Activated naive CD4-positive, alpha-beta T cell treated with anti-CD3 and anti-CD28 coated beads for 36 hours (primary cell): ENCODE measurements at places on chromosomes 12 and 14. TPM values are rescaled to one million over a fixed set of nuclear protein-coding genes. Genes with fewer than 3 reads are reported as not detected.

- no peak overlapping the region for H3K4me3 ChIP-seq
- DNase-seq: no peak
- no peak overlapping the region for H3K27ac ChIP-seq
- H3K36me3 ChIP-seq: no peaks in the 10 kb centered on the region
- no peaks in the 10 kb centered on the region for H3K4me1 ChIP-seq
Measured at GRCh38 chr12:85662207-85662602, 174.0 kb downstream of the RASSF9 start.

- H3K27me3 ChIP-seq: peaks cover 18% of the 10 kb centered on the region
- no peaks in the 10 kb centered on the region for H3K4me1 ChIP-seq
- no peak overlapping the region for H3K4me3 ChIP-seq
- no peak overlapping the region for H3K27ac ChIP-seq
- DNase-seq: no peak
Measured at GRCh38 chr12:13745111-13745860, 236.1 kb downstream of the GRIN2B start.

GRCh38 chr12:126742241-126742641 lies 1524.7 kb upstream of the TMEM132C start:
- DNase-seq: no peak
- no peak overlapping the region for H3K27ac ChIP-seq
- H3K4me3 ChIP-seq: no peak overlapping the region
- H3K36me3 ChIP-seq: no peaks in the 10 kb centered on the region
- no peaks in the 10 kb centered on the region for H3K4me1 ChIP-seq
- H3K27me3 ChIP-seq: no peaks in the 10 kb centered on the region

GRCh38 chr14:103693515-103693914 lies 21.7 kb downstream of the XRCC3 start:
- H3K27ac ChIP-seq: no peak overlapping the region
- H3K4me1 ChIP-seq: peaks cover 2% of the 10 kb centered on the region
- DNase-seq: no peak

GRCh38 chr14:104576232-104576969 lies 3.2 kb upstream of the C14orf180 start:
- H3K4me3 ChIP-seq: no peak overlapping the region
- H3K36me3 ChIP-seq: no peaks in the 10 kb centered on the region
- DNase-seq: no peak
- no peak overlapping the region for H3K27ac ChIP-seq

GRCh38 chr12:14923944-14924343 lies 14.4 kb downstream of the ERP27 start:
- H3K4me3 ChIP-seq: no peak overlapping the region
- H3K36me3 ChIP-seq: peaks cover 7% of the 10 kb centered on the region
- DNase-seq: no peak
- H3K27ac ChIP-seq: no peak overlapping the region

DNA sequence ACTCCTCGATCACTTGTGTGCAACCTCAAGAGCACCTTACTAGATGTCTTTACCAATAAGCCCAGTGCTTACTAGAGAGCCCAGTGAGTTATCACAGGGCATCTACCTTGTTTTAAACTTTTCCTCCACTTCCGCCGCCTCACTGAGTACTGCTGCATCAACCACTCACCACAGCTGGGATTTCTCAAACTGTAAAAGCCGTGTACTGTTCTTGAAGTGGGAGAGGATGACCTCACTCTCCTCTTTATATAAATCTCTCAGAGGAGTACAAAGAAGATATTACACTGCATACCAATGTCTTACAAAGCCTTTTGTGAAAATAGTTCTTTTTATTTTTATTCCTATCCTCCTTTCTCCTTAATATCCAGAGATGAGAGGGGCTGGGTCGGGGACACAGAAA lies 94.1 kb downstream of the PLCZ1 start:
- DNase-seq: no peak
- no peak overlapping the region for H3K27ac ChIP-seq
- H3K4me3 ChIP-seq: no peak overlapping the region
- H3K36me3 ChIP-seq: no peaks in the 10 kb centered on the region

DNA sequence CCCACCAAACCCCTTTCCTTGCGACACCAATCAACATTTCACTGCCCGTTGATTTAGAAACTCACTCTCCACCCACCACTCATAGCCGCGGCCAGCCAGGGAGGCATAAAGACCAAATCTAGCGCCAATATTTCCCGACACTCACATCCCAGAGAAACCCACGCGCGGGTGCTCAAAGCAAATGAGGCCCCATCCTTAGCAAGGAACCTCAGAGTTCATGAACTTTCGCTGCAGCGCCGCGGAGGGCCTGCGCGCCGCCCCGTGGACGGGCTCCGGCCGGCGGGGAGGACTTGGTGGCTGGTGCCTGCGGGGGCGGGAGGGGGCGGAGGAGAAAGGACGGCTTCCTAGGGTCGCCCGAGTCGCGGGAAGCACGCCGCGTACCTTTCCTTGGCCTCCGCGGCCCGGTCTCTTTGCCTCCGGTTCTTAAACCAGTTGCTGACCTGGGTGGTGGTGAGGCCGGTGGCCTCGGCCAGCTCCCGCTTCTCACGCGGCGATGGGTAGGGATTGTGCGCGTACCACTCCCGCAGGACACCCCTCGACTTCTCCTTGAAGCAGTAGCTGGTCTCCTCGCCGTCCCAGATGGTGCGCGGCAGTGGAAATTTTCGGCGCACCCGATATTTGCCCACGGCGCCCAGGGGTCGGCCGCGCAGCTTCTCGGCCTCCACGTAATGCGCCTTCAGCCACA lies 886 bp downstream of the SIX1 start:
- H3K27me3 ChIP-seq: peaks cover 86% of the 10 kb centered on the region
- H3K27ac ChIP-seq: no peak overlapping the region
- no peak for DNase-seq
- peaks cover 50% of the 10 kb centered on the region for H3K4me1 ChIP-seq
- peak overlapping the region; percentile 38 for H3K4me3 ChIP-seq

GRCh38 chr14:80395031-80395430 lies 183.7 kb upstream of the DIO2 start:
- H3K4me3 ChIP-seq: no peak overlapping the region
- H3K27ac ChIP-seq: no peak overlapping the region
- no peaks in the 10 kb centered on the region for H3K27me3 ChIP-seq
- H3K36me3 ChIP-seq: no peaks in the 10 kb centered on the region

GRCh38 chr14:93926873-93927799 lies at the start of gene FAM181A:
Gene FAM181A (plus strand): TSS chr14:93927344. CDS start chr14:93928286, 942 bp downstream.
- H3K27me3 ChIP-seq: no peaks in the 10 kb centered on the region
- H3K27ac ChIP-seq: no peak within 1 kb of the TSS
- H3K36me3 ChIP-seq: no peaks in the 10 kb centered on the region
- no peaks in the 10 kb centered on the region for H3K4me1 ChIP-seq
- DNase-seq: no peak

GRCh38 chr12:49033611-49034285 lies 15.2 kb upstream of the PRKAG1 start:
- H3K4me3 ChIP-seq: no peak overlapping the region
- H3K36me3 ChIP-seq: peaks cover 16% of the 10 kb centered on the region
- H3K27ac ChIP-seq: no peak overlapping the region

DNA sequence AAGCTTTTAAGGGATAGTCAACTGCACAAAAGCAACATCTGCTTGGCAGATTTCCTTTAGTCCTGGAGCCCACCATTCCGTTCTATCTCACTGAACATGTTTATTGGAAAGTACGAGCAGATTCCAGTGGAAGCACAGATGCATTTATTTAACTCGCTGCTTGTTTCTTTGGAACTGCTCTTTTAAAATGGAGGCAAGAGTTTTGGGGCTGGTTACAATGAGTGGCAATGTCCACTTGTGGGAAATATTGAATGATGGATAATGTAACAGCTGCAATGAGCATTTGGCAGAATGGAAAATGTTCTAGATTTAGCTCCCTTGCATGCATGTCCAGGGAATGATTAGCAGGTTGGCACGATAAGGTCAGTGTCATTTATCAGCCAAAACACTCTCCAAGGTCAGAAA lies 163.0 kb downstream of the ATP23 start:
- no peak for DNase-seq
- no peaks in the 10 kb centered on the region for H3K27me3 ChIP-seq
- H3K4me3 ChIP-seq: no peak overlapping the region
- H3K36me3 ChIP-seq: no peaks in the 10 kb centered on the region

DNA sequence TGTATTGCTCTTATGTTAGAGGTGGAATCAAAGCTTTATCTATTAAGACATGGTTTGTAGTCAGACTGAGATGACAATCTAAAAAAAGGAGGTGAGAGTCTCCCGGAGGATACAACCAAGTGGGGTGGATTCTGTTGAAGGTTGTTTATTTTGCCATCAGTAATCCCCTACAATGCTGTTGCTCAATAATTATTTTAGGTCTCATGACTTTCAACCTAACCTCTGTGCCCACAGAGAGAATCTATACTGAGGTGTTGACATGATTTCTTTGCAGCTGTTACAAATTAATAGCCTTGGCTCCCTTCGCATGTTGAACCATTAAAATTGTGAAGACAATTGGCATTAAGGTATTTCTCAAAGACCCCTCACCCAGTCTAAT lies 28.7 kb upstream of the FOS start:
- H3K4me1 ChIP-seq: peaks cover 54% of the 10 kb centered on the region
- H3K4me3 ChIP-seq: no peak overlapping the region
- H3K36me3 ChIP-seq: no peaks in the 10 kb centered on the region
- peak overlapping the region; percentile 66 for H3K27ac ChIP-seq
- DNase-seq: no peak

GRCh38 chr14:53152184-53152886 lies 788 bp downstream of the DDHD1 start:
- H3K4me3 ChIP-seq: peak overlapping the region; percentile 100
- no peaks in the 10 kb centered on the region for H3K27me3 ChIP-seq
- peaks cover 43% of the 10 kb centered on the region for H3K4me1 ChIP-seq
- peaks cover 13% of the 10 kb centered on the region for H3K36me3 ChIP-seq

DNA sequence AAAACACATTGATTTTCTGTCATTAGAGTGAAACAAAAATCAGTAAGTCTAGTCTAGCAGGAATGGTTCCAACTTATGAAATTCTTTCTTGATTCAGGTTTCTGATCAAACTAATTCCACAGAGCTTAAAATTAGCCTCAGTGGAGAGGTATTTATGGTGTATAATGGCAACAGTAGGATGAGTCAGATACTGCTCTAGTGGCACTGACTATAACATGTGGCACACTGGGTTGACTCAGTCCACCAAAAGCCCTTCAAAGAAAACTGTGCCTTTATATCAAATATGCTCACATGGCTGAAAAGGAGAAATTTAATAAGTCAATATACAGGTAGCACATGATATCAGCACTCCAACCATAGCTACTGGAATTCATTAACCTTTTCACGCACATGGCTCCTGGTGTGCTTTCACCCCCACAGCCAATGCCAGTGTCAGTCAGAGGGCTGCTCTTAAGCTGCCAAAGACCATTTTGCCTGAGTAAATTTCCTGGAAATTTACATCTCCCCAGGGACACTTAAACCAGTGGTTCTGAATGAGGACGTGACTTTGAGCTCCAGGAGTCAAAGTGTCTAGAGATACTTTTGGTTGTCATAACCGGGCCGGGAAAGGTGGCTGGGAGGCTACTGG lies 21.7 kb upstream of the CATSPERB start:
- no peaks in the 10 kb centered on the region for H3K27me3 ChIP-seq
- DNase-seq: no peak
- H3K36me3 ChIP-seq: no peaks in the 10 kb centered on the region
- no peak overlapping the region for H3K27ac ChIP-seq
- H3K4me3 ChIP-seq: no peak overlapping the region
- no peaks in the 10 kb centered on the region for H3K4me1 ChIP-seq

DNA sequence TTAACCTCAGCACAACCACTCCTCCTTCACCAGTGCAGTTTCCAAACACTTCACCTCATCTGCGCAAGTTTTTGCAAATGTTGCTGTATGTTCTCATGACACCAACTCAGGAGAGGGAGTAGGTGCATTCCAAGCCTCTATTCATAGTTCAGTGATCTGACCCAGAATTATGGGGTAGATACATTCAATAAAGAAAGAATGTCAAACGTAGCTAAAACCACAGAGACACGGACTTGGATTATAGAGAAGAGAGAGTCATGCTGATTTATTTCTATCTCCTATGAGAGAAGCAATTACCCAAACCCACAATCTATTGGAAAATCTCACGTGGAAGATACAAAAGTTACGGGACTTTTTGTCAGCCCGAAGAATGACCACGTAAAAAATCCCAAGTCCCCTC lies 1006.0 kb upstream of the TMEM132C start:
- no peak for DNase-seq
- peaks cover 11% of the 10 kb centered on the region for H3K27me3 ChIP-seq
- no peaks in the 10 kb centered on the region for H3K4me1 ChIP-seq
- no peak overlapping the region for H3K27ac ChIP-seq
- no peaks in the 10 kb centered on the region for H3K36me3 ChIP-seq

GRCh38 chr14:96117101-96117897 lies 78.1 kb downstream of the C14orf132 start:
- H3K27ac ChIP-seq: no peak overlapping the region
- no peaks in the 10 kb centered on the region for H3K36me3 ChIP-seq
- H3K27me3 ChIP-seq: no peaks in the 10 kb centered on the region
- H3K4me3 ChIP-seq: no peak overlapping the region
- peak; percentile 28 for DNase-seq

- H3K27ac ChIP-seq: peak overlapping the region; percentile 39
- no peak for DNase-seq
- H3K4me3 ChIP-seq: peak overlapping the region; percentile 20
- no peaks in the 10 kb centered on the region for H3K27me3 ChIP-seq
Measured at GRCh38 chr12:110733900-110734299, 8.8 kb downstream of the PPP1CC start.

DNA sequence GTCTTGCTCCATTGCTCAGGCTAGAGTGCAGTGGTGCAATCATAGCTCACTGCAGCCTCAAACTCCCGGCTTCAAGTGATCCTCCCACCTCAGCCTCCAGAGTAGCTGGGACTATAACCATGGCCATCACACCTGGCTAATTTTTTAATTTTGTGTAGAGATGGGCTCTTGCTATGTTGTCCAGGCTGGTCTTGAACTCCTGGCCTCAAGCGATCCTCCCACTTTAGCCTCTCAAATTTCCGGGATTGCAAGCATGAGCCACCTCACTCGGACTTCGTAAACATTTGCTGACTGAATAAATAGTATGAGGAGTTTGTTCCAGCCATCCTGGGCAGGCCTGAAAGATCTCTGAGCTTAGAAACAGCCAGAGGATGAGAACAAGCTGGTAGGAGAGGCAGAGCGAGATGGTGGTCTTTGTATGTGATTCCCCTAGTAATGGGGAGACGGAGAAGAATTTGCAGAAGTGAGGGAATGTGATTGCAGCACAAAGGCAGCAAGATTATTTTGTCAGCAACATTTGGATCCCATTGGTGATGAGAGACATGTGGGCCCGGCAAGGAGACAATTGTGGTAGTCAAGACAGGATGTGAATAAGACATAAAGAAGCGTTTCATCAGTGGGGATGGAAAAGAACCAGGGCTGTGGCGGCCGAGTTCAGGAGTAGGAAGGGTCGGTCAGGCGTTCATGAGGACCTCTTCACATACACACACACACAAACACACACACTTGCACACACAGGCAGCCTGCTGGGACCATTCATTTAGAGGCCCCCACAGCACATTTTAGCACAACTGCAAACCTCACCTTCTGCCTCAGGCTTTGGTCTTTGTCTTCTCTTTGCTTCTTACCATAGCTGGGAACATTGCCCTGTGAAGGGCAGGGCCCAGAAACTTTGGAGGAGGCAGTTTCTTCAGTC lies 155.5 kb downstream of the ZFP36L1 start:
- peak; percentile 44 for DNase-seq
- no peak overlapping the region for H3K4me3 ChIP-seq
- peaks cover 1% of the 10 kb centered on the region for H3K36me3 ChIP-seq
- no peaks in the 10 kb centered on the region for H3K4me1 ChIP-seq
- no peak overlapping the region for H3K27ac ChIP-seq
- H3K27me3 ChIP-seq: no peaks in the 10 kb centered on the region

- DNase-seq: no peak
- H3K36me3 ChIP-seq: no peaks in the 10 kb centered on the region
- H3K4me1 ChIP-seq: no peaks in the 10 kb centered on the region
- peaks cover 3% of the 10 kb centered on the region for H3K27me3 ChIP-seq
- no peak overlapping the region for H3K27ac ChIP-seq
Measured at GRCh38 chr12:90899456-90900182, 55.4 kb downstream of the CCER1 start.

Gene KRT3
- total RNA-seq: not detected

Gene NANOG
- total RNA-seq: not detected

Gene CEP128
- total RNA-seq: 16.4 TPM

Gene CLEC1A
- not detected for total RNA-seq

Gene SOX5
- total RNA-seq: not detected

Gene CCDC175
- total RNA-seq: not detected
